Kidney (tissue), 22 donors: ENCODE measurements at places on chromosomes 16 and 17.

- H3K27ac ChIP-seq: no peak overlapping the region
- no peaks in the 10 kb centered on the region for H3K27me3 ChIP-seq
- no peak for DNase-seq
- no peaks in the 10 kb centered on the region for H3K4me1 ChIP-seq
- H3K4me3 ChIP-seq: no peak overlapping the region
- H3K36me3 ChIP-seq: no peaks in the 10 kb centered on the region
Observed at GRCh38 chr16:49454426-49455180, 81.0 kb downstream of the C16orf78 start.

- no peak overlapping the region for H3K4me3 ChIP-seq
- no peaks in the 10 kb centered on the region for H3K36me3 ChIP-seq
- H3K27ac ChIP-seq: no peak overlapping the region
Observed at GRCh38 chr17:63436523-63437110, 9.5 kb downstream of the CYB561 start.

DNA sequence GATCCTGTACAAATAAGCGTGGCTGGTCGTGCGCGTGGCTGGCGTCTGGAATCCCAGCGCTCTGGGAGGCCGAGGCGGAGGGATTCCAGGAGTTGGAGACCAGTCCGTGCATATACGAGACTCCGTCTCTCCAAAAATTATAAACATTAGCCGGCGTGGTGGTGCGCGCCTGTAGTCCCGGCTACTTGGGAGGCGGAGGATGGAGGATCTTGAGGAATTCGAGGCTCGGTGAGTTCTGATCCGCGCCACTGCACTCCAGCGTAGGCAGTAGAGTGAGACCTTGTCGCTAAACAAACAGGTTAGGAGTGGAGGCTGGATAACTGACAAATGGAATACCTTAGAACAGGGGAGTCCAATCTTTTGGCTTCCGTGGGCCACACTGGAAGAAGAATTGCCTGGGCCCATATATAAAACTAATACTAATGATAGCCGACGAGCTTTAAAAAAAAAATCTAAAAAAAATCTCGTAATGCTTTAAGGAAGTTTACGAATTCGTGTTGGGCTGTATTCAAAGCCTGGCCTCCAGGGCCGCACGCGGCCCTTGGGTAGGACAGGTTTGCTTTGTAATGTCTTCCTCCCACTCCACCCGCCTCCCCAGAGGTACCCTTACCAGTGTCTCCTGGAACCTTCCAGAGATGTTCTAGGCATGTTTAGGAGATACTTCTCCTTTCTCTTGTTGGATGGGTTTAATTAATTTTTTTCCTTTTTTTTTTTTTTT lies 909 bp upstream of the RSL1D1 start:
- DNase-seq: no peak
- peaks cover 14% of the 10 kb centered on the region for H3K36me3 ChIP-seq
- no peaks in the 10 kb centered on the region for H3K27me3 ChIP-seq
- no peaks in the 10 kb centered on the region for H3K4me1 ChIP-seq

DNA sequence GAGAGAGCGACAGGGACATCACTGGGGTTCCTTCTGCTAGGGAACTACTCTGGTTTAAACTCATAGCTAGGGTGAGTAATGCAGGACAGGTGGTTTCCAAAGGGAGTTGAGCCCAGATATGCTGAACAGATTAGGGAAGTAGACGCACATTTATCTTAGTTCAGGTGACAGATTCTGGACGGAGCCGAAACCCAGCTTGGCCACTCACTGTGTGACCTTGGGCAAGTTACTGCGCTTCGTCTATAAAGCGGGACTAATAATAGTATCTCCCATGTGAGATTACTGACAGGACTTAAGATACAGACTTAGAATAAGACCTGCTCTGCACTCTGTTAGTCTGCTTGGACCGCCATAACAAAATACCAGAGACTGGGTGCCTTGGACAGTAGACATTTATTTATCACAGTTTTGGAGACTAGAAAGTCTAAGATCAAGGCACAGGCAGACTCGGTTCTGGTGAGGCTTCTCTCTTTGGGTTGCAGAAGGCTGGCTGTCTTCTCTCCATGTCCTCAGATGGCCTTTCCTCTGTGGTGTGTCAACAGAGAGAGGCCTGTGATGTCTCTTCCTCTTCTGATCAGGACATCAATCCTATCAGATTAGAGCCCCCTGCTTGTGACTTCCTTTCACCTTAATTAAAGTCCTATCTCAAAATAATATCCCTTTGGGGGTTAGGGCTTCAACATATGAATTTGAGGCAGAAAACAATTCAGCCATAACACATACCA lies 12.1 kb downstream of the SCNN1G start:
- H3K36me3 ChIP-seq: no peaks in the 10 kb centered on the region
- no peak overlapping the region for H3K4me3 ChIP-seq
- no peak for DNase-seq

DNA sequence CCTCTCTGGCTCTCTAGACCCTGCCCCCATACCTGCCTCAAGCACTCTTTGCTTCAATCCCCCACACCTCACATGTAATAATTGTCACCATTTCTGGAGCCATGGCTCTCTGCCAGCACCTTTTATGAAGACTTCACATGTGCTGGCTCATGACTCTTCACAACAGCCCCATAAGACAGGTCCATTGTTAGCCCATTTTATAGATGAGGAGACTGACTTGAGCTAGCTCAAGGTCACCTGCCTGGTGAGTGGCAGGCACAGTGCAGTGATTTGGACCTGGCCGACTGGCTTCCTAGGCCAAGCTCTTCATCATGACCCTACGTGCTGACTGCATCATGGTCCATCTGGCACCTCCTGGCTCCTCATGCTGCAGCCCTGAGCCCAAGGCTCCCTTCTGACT lies 25.0 kb downstream of the FAM20A start:
- no peak overlapping the region for H3K27ac ChIP-seq
- DNase-seq: no peak
- H3K36me3 ChIP-seq: no peaks in the 10 kb centered on the region
- H3K4me3 ChIP-seq: no peak overlapping the region
- no peaks in the 10 kb centered on the region for H3K27me3 ChIP-seq
- H3K4me1 ChIP-seq: no peaks in the 10 kb centered on the region

GRCh38 chr17:2924211-2924610 lies 128.0 kb downstream of the RAP1GAP2 start:
- no peaks in the 10 kb centered on the region for H3K27me3 ChIP-seq
- H3K4me3 ChIP-seq: no peak overlapping the region
- DNase-seq: peak; percentile 48
- peaks cover 4% of the 10 kb centered on the region for H3K4me1 ChIP-seq
- no peak overlapping the region for H3K27ac ChIP-seq

DNA sequence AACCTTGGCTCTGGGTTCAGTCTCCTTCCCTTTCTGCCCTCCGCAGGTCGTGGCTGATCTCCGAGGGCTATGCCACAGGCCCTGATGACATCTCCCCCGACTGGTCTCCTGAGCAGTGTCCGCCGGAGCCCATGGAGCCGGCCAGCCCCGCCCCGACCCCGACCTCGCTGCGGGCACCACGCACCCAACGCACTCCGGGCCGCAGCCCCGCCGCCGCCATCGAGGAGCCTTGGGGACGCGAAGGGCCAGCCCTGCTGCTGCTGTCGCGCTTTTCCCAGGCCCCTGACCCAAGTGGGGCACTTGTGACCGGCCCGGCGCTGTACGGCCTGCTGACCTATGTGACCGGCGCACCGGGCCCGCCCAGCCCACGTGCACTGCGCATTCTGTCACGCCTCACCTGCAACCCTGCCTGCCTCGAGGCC lies 5.1 kb downstream of the ARMC5 start:
- H3K27me3 ChIP-seq: no peaks in the 10 kb centered on the region
- H3K4me3 ChIP-seq: no peak overlapping the region
- peaks cover 10% of the 10 kb centered on the region for H3K36me3 ChIP-seq
- H3K4me1 ChIP-seq: peaks cover 12% of the 10 kb centered on the region

GRCh38 chr17:68172461-68172954 lies 75.3 kb upstream of the AMZ2 start:
- no peaks in the 10 kb centered on the region for H3K27me3 ChIP-seq
- no peaks in the 10 kb centered on the region for H3K36me3 ChIP-seq
- no peak overlapping the region for H3K4me3 ChIP-seq
- peak; percentile 79 for DNase-seq
- no peaks in the 10 kb centered on the region for H3K4me1 ChIP-seq

DNA sequence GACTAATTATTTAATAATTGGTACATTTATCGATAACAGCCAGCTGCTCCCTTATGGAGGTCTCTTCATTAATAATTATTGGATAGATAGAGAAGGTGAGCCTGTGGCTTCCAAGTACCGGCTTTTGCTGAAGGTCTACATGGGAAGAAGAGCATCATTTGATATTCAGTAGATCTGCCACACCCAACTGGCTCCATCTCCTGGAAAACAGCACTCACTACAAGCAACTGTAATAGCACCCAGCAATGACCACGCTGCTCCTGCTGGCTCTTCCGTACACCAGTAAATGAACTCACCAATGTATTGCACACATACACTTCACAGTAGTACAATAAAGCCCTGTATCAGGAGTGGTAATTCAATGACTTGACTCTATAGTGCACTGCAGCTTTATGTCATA lies 19.5 kb downstream of the MARVELD3 start:
- H3K4me3 ChIP-seq: no peak overlapping the region
- H3K27ac ChIP-seq: no peak overlapping the region
- no peaks in the 10 kb centered on the region for H3K27me3 ChIP-seq
- no peaks in the 10 kb centered on the region for H3K4me1 ChIP-seq
- DNase-seq: no peak

- H3K36me3 ChIP-seq: no peaks in the 10 kb centered on the region
- H3K27ac ChIP-seq: no peak overlapping the region
- H3K4me3 ChIP-seq: no peak overlapping the region
- H3K27me3 ChIP-seq: no peaks in the 10 kb centered on the region
- H3K4me1 ChIP-seq: no peaks in the 10 kb centered on the region
- no peak for DNase-seq
Observed at GRCh38 chr16:57020651-57021050, 31.3 kb downstream of the NLRC5 start.

GRCh38 chr16:27902551-27902950 lies 161.0 kb downstream of the GSG1L start:
- no peaks in the 10 kb centered on the region for H3K4me1 ChIP-seq
- no peaks in the 10 kb centered on the region for H3K27me3 ChIP-seq
- DNase-seq: no peak
- no peaks in the 10 kb centered on the region for H3K36me3 ChIP-seq
- H3K27ac ChIP-seq: no peak overlapping the region
